ENCODE measurements at places on chromosomes 3 and 15.

- DNase-seq, result no peak
Measured at GRCh38 chr3:13553686-13554085, 4.8 kb downstream of the FBLN2 start.

GRCh38 chr3:112116748-112117186 is 16.3 kb downstream of the GCSAM start:
- no peak for DNase-seq

- DNase-seq, result no peak
Measured at GRCh38 chr3:141710888-141711616, 27.0 kb upstream of the RNF7 start.

DNA sequence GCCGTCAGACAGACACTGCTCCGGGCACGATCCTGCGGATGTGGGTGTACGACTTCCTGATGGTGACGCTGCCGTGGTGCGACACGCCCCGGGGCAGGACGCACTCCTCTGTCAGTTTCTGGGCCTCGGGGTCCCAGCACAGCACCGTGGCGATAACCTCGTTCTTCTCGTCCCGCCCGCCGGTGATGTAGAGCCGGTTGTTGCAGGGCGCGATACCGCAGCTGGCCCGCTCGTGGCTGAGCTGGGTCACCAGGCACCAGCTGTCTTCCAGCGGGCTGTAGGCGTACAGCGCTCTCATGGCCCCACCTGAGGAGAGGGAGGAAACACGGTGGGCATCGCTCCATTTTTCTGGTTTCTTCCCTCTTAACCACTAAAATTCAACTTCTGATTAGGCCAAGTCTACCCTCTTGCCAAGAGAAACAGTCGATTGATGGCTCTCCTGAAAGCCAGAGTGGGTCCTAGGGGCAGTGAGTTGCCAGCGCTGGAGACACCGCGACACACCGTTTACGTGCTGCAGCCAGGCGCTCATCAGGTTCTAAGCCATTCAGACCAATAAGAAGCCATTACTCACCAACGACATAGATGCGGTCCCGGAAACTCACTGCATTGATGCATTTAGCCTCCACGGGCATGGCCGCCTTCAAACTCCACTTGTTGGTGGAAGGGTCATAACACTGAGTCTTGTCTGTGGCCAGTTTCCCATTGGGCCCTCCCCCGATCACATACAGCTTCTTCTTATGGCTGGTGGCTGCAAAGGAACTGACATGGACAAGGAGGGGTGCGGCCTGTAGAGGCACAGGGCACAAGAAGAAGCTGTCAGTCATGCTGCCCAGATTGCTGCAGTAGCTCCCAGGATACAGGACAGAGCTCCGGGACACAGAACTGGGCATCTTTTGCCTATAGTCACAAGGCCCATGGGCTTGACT is 63.3 kb downstream of the KLHL6 start:
- no peak for DNase-seq

GRCh38 chr3:13800064-13800463 is 79.8 kb downstream of the WNT7A start:
- no peak for DNase-seq

- DNase-seq, result no peak
Measured at GRCh38 chr3:32972482-32973146, 21.2 kb downstream of the CCR4 start.

- no peak for DNase-seq
Measured at GRCh38 chr15:36389107-36389506, 190.3 kb upstream of the CDIN1 start.

DNA sequence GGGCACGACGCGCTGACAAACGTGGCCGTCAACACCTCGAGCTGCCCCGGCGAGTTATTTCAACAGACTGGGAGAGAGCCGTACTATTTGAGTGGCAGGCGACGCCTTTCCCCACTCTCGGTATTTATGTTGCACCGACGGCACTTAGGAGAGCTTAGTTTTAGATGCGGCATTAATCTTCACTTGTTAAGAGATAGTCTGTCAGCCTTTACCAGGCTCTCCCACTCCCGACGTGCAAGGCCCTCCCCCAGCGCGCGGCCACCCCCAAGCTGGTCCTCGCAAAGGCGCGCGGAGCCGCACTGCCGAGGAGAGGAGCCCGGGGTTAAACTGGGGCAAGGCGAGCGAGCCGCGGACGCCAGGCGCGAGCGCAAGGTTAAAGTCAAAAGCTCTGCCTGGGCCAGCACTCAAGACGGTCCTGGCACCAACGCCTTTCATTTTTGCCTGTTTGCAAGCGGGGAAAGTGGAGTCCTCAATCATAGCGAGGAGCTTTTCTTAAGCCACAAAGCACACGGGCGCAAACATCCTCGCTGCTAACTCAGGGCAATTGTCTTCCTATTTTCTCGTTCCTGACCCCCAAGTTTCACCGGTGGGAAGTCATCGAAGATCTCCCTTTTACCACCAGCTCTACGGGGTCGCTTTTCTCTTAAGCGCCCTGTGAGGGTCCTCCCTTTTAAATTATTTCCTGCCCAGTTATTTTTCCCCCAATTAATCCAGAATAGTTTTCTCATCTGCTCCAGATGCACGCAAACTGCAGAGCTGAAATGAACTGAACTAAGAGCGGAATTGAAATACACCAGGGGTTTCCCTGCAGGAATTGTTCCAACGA is 86.6 kb downstream of the NR2F2 start:
- no peak for DNase-seq

DNA sequence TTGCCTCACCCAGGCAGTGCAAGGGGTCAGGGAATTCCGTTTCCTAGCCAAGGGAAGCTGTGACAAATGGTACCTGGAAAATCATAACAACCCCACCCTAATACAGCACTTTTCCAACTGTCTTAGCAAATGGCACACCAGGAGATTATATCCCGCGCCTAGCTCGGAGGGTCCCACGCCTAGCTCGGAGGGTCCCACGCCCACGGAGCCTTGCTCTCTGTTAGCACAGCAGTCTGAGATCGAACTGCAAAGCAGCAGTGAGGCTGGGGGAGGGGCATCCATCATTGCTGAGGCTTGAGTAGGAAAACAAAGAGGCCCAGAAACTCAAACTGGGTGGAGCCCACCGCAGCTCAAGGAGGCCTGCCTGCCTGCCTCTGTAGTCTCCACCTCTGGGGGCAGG is 208.1 kb downstream of the FHIT start:
- no peak for DNase-seq

DNA sequence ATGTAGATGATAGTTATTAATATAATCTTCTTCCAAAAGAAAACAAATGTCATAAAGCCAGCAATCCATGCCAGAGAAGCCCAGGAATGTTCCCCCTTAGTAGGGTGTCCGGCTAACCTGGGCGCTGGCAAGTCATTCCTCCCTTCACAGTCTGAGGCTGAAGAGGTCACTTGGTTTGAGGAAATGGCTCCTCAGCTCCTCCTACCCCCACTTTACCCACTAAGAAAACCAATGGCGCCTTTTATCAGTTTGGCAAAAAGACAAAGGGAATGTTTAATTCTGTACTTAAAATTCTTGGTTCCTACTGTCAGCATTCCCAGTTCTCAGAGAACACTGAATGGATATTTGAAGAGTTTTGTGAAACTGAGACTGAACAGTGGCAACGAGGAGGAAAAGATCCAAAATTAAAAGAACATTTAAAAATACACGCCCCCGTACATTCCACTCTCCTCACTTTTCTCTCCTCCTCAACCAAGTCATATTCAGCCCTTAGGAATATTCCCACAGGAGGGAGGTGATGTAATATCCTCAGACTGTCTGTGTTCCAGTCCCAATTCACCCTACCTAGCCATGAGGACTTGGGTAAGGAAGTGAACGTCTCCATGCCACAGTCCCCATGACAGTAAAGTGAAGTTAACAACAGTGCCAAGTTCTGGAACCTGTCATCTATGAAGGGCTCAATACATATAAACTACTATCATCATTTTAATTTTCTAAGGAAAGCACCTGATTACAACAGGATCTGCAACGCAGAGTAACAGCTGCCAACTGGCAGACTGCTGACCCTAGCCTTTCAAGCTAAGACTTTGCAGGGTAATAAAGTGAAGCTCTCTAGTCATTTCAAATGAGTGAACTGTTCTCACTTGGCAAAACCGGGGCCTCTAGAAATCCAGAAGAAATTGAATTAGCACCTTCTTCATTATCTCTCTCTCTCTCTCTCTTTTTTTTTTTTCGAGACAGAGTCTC is 234.5 kb upstream of the ICE2 start:
- DNase-seq, result no peak

DNA sequence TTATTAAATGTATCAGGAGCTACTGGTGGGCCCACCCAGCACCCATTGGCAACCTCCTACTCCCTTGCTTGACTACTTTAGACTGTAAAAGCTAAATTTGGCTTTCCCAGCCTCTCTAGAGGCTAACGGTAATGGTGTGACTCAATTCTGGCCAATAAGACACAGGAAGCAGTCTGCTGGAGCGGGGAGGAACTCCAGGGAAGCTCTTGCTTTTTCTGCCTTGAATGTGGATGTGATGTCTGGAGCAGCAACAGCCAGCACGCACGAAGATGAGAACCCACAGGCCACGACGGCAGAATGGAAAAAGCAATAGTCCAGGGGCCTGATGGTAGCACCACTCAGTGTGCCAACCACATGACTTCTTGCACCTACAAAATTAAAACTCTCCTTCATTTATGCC is 39.9 kb downstream of the RAB6B start:
- no peak for DNase-seq

- DNase-seq, result no peak
Measured at GRCh38 chr3:140292684-140293083, 357.7 kb downstream of the CLSTN2 start.

DNA sequence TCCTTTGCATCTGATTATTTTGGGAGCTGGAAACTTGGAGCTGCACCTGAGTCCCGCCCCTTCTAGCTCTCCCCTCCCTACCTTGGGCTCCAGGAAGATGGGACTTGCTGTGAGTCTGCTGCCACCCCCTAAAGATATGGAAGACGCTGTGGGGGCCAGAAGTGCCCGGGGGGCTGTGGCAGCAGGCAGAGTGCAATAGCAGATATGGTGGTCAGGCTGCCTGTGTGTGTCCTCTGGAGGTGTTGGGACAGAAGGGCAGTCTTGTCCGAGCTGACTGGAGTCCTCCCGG is 485 bp downstream of the PAK6 start:
- no peak for DNase-seq

GRCh38 chr3:159586571-159587202 is 401.9 kb upstream of the IL12A start:
- DNase-seq, result no peak

GRCh38 chr3:142072816-142073215 is 76.5 kb downstream of the TFDP2 start:
- no peak for DNase-seq
